ENCODE measurements at places on chromosomes 7 and 10.

GRCh38 chr10:4239186-4239585, 454.2 kb upstream of the KLF6 start:
- DNase-seq: no peak

DNA sequence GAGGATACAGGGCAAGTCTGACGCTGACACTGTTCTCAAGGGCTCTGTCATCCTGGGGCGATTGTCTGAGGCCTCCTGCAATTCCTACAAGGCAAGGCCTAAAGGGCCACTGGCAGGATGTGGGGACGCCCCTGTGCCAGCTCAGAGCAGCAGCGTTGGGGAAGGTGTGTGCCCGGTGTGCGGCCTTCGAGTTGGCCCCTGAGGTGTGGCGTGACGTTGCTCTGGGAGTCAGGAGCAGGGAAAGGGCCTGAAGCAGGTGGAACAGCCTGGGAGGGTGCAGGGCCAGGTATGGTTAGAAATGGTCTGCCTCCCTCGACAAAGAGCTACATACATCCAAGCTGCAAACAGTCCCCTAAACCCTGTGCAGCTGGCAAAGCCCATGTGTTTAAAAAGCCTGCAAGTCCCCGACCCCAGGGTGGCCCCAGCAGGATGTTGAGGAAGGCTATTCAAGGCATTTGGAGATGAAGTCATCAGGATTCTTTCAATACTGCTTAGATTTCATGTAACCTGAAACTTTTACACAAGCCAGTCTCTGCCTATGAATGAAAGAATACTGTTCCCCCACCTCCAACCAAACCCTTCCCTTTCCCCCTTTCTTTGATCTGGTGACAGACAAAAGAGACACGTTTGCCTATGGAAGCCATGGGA, 142.5 kb upstream of the TNS3 start:
- no peak for DNase-seq

- no peak for DNase-seq
Observed at GRCh38 chr7:131683536-131684125, 127.2 kb upstream of the PODXL start.

- DNase-seq: no peak
Observed at GRCh38 chr10:127906548-127907377, at the start of gene PTPRE. TSS of gene PTPRE (plus strand) at chr10:127907103. CDS start at chr10:128040882, 133,779 bp downstream.

GRCh38 chr10:62133618-62134017, 135.0 kb downstream of the RTKN2 start:
- DNase-seq: no peak

- DNase-seq: no peak
Observed at GRCh38 chr10:54415483-54415882, 385.5 kb downstream of the PCDH15 start.

DNA sequence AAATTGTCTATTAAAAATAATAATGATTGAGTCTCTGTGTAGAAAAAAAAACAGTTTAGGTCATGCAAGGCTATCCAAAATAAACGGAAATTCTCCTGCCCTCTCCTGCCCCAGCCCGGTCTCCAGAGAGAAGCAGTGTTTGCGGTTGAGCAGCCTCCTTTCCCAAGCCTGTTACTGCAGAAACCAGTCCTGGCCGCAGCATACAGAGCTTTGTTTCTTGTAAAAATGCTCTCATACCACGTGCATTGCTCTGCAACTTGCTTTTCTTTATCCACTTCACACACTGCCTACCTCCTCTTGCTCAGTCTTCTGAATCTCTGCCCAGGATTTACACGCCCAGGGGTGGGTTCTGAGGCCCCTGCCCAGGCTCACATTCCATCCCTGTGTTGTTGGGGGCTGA, 34.4 kb upstream of the CUL1 start:
- no peak for DNase-seq
